ENCODE measurements at places on chromosomes 16 and 17.

- peak; percentile 22 for DNase-seq
Observed at GRCh38 chr16:67528222-67528869, at the start of gene RIPOR1. TSS of gene RIPOR1 (plus strand) at chr16:67528829. CDS start at chr16:67538447, 9,618 bp downstream.

DNA sequence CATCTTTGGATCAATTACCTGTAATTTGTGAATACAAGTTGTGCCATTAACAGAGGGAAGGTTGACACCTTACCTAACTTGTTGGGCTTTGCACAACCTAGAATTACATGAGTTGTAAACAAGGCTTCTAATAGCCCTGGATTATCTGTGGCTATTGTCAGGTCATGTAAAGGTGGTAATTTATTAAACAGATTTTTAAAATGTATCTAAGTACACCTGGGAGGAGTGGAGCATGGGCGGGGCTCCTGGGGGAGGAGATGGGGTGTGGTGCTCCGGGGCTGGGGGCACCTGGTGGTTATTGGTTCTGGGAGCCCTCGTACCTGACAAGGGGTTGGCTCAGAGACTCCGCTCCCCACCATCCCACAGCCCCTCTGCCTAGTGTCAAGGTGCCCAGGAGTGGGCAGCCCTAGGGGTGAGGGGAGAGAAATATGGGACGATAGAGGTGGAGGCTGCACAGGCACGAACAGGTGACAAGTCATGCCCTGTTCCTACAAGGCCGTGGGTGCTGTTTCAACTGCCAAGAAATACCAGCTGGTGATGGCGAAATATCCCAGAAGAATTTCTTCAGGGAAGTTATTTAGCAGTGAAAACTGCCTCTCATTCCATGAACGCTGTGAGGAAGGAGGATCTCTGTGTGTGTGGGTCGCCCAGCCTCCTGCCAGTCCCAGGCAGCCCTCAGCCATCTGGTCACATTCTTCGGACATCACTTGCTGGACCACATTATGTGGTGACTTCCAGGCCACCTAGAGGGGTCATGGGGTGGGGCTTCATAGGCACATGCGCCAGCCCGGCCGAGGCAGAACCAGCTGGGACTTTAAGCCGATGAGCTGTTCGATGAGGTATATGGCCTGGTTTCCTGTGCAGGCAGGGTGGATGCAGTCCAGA is 55.5 kb upstream of the IRX3 start:
- DNase-seq = no peak

- peak; percentile 65 for DNase-seq
Observed at GRCh38 chr16:66588981-66589713, 9.9 kb downstream of the CMTM2 start.

DNA sequence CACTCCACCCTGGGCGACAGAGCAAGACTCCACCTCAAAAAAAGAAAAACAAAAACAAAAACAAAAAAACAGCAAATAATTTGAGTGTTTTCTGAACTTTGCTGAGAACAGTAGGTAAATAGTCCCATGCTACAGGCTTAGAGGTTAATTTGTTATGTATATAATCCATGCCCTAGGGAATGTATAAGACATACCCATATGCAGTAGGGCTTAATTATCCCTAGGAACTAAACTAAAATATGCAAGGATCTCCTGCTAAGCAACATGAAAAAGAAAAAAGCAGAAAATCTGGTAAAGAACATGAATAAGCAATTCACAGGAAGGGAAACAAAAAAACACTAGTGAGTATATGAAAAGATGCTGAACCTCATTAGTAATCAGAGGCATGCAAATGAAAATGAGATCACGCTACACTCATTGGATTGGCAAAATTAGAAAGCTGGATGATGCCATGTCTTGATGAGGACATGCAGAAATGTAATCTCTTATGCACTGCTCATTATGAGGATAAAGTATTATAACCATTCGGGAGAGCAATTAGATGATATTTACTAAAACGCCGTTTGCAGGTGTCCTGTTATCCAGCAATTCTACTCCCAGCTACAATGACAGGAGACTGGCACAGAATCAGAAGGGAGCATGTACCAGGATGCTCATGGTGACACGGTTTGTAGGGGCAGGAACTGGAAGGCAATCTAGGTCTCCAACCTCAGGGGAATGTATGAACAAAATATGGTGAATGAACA is 5.6 kb downstream of the KCTD13 start:
- DNase-seq = no peak

DNA sequence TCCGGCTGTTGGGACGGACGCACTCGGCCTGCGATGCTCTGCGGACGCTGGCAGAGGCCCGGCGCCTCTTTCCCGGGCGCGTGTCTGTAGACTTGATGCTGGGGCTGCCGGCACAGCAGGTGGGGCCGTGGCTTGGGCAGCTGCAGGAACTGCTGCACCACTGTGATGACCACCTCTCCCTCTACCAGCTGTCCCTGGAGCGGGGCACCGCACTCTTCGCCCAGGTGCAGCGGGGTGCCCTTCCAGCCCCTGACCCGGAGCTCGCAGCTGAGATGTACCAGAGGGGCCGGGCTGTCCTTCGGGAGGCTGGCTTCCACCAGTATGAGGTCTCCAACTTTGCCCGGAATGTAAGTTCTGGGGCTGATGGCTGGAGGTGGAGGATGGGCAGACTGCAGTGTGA is 3.5 kb downstream of the RSAD1 start:
- DNase-seq = no peak

DNA sequence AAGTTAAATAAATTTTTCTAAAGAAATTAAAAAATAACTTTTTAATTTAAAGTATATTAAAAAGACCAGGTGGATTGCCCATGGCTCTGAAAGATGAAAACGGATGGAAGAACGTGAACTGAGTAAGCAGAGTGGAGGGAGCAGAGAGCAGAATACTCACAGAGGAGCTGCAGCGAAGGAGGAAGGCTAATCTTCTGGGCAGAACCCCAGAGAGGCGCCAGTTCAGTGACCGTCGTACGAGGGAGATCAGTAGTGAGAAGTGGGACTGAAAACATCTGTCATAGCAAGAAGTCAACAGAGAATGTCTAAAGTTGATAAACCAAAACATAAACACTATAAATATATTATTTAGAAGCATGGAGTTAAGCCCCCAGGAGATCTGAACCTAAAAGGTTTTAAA is 34.9 kb downstream of the UBE2G1 start:
- DNase-seq = no peak

- DNase-seq = no peak
Observed at GRCh38 chr17:81396722-81397313, 1.6 kb downstream of the BAHCC1 start.

GRCh38 chr17:11094331-11094730 is 146.7 kb upstream of the SHISA6 start:
- no peak for DNase-seq

DNA sequence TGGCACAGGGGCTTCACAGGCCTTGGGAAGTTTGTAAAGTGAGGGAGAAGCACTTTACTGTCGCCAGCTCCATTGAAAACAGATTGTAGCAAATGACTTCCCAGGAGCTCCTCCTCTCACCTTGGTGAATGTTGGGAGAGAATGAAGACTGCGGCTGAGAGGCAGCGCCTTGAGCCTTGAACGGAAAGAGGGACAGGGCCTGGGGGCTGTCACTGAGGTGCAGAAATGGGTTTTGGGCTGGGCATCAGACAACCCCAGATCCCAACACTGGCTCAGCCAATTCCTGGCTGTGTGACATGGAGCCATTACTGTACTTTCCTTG is 603 bp upstream of the MRTFB start:
- DNase-seq = no peak

GRCh38 chr17:45995627-45996270 is 3.3 kb upstream of the STH start:
- no peak for DNase-seq

- no peak for DNase-seq
Observed at GRCh38 chr16:24526701-24527495, 12.5 kb upstream of the RBBP6 start.

DNA sequence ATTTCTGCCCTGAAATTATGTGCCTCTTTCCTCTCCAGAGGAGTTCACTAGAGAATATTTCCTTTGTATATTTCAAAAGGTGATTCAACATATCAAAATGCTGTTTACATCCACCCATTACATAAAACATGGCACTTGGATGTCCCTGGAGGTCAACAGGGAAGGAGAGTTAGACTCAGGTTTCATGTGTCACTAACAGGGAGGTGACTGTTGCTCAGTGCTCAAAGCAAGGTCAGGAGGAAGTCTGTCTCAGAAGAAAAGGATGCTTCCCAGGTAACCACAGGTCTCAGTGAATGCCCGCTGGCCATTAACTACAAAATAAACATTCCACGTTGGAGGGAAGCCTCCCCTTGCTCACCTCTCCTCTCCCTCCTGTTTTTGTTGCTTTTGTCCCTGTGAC is 198.6 kb downstream of the AXIN2 start:
- DNase-seq = no peak

DNA sequence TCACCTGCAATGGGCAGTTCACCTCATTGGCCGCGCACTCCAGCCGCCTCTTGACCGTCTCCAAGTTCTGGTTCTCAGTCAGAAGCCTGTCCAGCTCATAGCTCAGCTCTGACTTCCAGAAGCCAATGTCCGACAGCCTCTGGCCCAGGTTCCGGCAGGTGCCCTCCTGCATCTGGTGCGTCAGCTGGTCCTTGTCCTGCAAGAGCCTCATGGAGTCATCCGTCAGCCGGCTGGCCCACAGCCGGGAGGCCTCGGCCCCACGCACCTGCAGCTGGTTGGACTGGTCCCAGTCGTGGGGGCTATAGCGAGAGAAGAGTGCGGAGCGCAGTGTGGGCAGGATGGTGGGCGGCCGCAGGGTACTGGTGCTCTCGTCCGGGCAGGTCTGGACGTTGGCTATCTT is 424 bp downstream of the TEKT5 start:
- DNase-seq = no peak

DNA sequence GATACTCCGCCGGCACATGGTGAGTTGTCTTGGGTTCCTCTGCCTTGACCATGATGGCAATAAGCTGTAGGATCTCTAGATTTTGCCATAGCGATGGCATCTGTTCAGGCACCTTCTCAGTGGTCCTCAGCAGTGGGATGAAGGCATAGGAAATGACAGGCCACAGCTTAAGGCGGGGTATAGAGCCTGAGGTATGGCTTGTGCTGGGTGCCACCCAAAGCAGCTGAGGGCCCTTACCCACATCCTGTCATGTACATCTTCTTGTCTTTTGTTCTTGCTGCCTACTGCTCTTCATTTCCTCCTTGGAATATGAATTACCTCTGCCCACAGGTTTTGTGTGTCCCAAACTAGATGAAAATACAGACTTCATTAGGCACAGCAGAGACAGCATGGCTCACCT is 29.5 kb downstream of the KAT7 start:
- no peak for DNase-seq

DNA sequence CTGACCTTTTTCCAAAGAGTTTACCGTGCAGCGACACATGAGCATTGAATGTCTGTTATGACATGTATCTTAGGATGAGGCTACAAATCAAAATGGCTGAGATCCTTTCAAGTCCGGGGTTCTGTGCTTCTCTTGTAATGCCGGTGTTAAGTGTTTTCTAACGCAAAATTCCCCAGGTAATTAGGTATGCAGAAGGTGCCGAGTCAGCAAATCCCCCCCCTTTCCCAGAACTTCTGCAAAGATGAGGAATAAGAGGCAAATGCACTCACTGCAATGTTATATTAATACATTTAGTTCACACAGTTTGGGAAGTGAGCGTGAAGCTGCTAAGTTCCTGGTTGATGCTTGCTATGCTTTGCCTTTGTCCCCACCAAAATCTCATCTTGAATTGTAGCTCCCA is 36.3 kb upstream of the MLYCD start:
- DNase-seq = no peak

- no peak for DNase-seq
Observed at GRCh38 chr17:74274060-74274708, at the start of gene DNAI2. TSS of gene DNAI2 (plus strand) at chr17:74274234. CDS start at chr17:74281818, 7,584 bp downstream.

- no peak for DNase-seq
Observed at GRCh38 chr17:6070913-6071511, 833 bp downstream of the WSCD1 start.

DNA sequence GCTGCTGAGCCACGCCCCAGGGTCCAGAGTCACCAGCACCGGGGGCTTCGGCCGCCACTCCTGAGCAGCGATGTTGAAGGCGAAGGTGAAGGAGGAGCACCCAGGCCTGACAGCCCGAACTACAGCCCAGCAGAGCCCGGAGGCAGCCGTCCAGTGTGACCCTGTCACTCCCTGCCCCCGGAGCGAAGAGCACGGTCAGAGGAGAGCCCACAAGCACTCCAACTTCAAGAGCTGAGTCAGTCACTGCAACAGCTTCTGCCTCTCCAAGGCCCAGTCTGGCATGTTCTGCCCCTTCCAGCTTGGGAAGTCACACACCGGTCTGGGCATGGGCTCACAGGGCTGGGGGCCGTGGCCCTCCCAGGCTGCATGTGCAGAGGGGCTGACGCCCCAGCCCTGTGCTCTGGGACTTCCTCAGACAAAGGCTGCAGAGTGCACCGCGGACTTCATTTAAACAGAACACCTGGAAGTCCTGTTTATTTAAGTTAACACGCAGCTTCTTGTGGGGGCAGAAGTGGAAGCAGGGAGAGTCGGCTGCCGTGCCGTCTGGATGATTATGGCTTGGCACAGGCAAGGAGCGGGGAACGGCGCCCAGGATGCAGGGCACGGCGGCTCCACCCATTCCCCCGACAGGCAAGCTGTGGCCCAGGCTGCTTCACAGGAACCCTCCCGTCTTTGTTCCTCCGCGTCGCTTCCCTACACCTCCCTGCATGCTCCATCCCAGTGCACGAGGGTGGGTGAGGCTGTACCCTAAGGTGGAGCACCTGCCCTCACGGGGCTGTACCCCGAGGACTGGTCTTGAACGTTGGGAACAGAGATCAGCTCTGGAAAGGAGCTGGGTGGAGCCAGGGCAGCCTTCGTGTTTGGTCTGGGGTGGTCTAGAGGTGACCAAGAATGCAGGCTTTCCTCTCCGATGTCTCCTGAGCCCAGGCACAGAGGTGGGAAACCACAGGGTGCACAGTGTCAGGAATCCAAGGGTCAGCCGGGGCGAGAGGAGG is 68.9 kb upstream of the METRNL start:
- no peak for DNase-seq

GRCh38 chr17:32626379-32626791 is 139.6 kb downstream of the CDK5R1 start:
- no peak for DNase-seq

DNA sequence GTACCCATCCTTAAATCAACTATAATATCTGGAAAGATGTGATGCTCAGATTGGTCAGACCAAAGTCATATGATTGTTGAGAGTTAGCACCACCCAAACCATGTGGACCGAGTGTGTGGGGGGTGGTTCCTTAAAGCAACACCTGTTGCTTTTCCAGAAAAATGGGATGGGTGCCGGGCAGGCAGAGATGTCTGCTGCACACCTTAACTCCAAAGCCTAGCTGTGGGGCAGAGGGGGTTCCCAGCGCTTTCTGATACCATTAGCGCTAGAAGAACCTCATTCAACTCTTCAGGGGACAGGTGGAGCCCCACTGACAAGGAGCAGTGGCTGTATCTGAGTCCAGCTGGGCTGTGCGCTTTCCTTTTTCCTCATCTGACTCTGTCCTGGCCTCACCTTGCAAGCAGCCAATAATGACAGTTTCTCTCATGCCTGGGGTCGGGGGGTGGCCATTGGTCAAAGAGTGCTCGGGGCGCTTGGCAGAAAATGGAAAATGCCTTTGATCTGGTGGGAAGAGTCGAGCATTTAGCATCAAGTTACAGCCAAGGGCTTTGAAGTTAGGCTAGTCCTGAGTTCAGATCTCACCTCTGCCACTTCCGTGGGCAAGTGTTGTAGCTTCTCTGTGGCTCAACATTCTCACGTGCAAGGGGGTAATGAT is 82.6 kb downstream of the IRX3 start:
- no peak for DNase-seq
